Activated naive CD8-positive, alpha-beta T cell treated with anti-CD3 and anti-CD28 coated beads for 36 hours (primary cell): ENCODE measurements at places on chromosomes 5 and 9.
A peak's percentile ranks its signal among the peaks of the same experiment; 100 is the strongest.

DNA sequence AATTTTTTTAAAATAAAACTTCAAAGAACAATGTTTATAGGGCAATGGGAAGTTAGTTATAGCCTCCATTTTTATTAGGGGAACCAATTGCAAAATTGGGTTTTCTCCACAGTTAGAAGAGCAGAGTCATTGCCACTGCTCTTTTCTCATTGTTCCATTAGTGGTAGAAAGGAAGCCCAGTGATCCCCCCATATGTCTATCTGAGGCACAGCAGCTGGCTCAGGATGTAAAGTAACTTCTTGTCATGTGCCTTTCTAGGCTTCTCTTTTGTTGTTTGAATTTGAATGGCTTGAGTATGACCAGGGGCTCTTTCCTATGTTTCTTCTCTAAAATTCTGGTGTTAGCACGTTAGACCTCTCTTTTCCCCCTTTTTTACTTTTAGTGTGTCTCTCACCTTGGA, 61.2 kb downstream of the UBAP1 start:
- no peak for DNase-seq

- DNase-seq = no peak
These were observed 22.5 kb upstream of the CAMK4 start for GRCh38 chr5:111201705-111202104.

GRCh38 chr9:126342621-126343031, 16.0 kb downstream of the MVB12B start:
- no peak for DNase-seq

- DNase-seq = no peak
These were observed 614.7 kb downstream of the PRELID2 start for GRCh38 chr5:145220481-145220880.

DNA sequence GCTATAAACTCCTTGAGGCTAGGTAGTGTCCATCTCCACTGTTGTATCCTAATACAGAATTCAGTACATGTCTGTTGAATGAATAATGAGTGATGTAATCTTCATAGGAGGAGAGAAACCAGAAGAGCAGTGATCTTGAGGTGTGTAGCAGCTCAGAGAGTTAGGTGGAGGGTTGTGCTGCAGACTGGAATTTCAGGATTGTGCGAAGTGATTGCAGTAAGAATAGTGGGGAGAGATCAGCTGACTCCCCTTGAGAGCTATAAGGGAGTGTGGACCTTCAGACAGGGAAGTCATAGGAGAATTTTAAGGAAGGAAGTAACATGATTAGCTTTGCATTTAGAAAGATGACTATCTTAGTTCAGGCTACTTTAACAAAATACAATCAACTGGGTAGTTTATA, 4.4 kb downstream of the SNX24 start:
- DNase-seq = no peak

DNA sequence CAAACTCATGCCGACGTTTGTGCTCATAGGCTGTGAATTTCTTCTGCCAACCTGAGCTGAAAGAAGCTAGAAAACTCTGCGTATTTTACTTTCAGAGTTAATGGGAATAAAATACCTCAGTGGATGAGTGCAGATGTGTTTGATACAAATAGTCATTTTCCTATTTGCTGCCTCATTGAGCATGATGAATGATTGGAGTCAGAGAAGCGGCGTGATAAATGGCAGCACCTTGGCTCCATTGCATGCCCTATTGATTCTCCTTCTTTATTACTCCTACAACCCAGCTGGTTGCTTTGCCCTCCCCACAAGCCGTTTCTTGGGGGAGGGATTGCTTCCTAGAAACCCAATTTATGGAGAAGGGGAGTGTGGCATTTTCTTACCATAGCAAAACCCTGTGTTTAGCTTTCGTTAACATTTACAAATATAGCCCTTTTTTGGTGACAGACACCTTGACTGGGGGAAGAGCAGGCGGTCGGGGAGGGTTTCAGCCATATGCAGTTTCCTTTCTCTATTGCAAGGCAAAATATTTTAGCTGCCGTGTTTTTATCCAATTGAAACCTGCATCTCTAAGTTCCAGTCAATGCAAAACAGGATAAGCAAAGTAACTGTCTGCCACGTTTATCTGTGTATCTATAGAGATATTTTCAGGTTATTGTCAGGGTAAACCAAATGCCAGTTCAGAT, 93.1 kb upstream of the TBCA start:
- DNase-seq = no peak

DNA sequence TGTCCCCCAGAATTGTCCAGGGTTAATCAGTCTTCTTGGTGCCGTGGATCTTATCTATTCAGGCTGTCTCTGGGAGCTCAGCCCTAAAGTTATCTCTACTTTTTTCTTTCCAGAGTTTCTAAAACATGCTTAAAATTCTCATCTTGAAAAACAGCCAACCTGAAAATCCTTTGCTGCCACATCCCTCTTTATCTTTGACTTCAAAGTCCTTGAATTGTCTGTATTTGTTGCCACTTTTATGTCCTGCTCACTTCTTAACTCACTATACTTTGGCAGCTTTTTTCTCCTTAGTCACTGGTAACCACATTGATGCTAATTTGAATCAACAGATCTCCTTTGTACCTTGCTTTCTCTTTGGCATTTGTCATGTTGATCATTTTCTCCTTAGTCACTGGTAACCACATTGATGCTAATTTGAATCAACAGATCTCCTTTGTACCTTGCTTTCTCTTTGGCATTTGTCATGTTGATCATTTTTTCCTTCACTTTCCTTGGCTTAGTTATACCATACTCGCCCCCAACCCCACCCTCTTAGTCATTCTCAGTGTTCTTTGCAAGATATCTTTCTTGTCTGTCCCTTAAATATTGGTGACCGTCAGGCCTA, 8.5 kb downstream of the DMXL1 start:
- peak; percentile 33 for DNase-seq

GRCh38 chr9:78368236-78368635, 71.3 kb downstream of the PSAT1 start:
- DNase-seq = no peak

- DNase-seq = no peak
These were observed 58.6 kb downstream of the PCDHGC5 start for GRCh38 chr5:141547488-141547887.

- no peak for DNase-seq
These were observed 1920.3 kb upstream of the WWC1 start for GRCh38 chr5:166370928-166371690.

- DNase-seq = no peak
These were observed 11.7 kb downstream of the MPDZ start for GRCh38 chr9:13267743-13268142.

DNA sequence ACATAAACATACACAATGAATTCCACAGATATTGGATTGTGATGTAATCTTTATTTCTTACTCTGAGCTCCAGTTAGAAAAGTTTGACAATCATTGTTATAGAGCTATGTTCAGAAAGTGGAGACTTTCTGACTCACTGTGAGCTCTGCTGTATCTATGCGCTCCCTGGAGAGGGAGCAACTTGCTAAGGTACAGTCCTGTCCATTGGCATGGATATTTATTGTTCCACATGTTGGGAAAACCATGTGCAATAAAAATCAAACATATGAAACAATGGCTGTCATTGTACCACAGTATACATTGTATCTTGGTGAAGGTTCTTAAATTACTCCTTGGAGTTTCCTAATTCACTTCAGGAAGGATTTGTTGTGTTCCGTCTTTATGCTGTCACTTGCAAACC, 26.8 kb downstream of the NMRK1 start:
- DNase-seq = no peak

GRCh38 chr5:138626333-138626944, 51.2 kb upstream of the HSPA9 start:
- DNase-seq = no peak

- DNase-seq = no peak
These were observed 1793.1 kb downstream of the EFNA5 start for GRCh38 chr5:105877592-105877991.

DNA sequence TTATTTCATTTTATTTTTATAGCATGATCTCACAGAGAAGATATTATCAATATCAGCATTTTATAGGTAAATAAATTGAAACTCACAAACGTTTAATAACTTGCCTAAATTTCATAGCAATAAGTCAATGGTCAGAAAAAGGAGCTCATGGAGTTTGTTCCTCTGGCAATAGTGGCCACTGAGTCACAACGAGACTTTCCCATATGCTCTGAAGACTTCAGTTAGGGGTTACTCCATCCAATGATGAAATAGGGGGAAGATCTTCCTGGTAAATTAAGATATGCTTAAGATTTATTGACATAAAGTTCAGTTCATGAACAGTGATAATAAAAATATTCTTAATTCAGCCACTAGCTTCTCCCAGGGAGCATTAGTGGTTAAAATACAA, 43.5 kb upstream of the HTR4 start:
- DNase-seq = no peak

DNA sequence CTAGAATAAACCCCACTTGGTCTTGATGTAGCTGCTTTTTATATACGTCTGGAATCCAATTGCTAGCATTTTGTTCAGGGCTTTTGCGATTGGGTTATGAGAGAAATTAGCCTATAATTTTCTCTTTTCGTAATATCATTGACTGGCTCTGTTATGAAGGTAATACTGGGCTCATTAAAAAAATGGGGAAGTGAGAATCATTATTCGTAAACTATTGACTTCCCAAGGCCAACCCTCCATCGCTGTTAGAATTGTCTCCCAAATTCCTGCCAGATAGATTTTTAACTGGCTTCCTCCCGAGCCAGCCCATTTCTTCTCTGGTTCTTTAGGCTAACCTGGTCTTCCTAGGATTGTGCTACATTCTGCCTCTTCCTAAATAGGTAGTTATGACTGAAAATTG, 35.9 kb upstream of the GRPEL2 start:
- no peak for DNase-seq

DNA sequence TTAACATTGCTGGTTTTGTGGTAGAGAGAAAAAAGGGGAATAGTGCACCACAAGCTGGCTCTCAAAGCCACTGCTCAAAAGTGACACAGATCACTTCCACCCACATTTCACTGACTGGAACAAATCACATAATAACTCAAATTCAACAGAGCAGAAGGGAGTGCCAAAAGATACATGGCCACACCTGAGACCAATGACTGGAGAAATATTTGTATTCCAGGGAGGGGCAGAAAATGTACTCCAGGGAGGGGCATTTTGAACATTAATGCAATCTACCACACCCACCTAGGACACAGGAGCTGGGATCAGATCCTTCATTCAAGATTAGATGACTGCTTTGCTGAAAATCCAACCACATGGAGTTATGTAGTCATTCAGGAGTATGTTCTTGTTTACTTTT, 44.8 kb upstream of the ALDOB start:
- DNase-seq = no peak

DNA sequence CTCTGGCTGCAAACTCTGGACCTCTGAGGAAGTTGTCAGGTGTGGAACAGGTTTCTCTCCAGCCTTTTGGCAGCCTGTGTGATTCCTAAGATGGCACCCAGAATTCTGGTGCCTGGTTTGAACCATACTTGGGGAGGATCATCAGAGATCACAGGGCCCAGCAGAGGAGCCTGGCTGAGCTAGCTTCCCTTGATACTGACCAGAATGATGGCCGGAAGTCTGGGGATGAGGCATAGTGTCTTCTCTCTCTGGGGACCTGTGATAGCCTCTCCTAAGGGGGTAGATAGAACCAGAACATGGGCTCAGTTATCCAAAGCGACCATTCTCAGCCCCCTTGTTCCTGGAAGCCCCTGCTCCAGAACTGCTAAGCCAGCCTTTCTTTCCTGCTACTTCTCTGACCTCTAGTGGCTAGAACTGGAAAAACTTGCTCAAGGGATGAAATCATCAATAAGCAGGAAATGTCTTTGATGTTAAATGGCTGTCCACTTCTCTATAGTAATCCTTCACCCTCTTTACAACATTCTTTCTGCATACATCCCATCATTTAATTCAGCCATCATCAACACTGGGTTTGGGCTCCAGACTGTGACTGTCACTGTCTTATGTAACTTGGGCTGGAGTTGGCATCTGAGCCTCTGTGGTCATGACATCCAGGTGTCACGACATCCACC, 55.1 kb downstream of the C9orf152 start:
- no peak for DNase-seq

GRCh38 chr5:32299059-32299677, 13.6 kb downstream of the MTMR12 start:
- no peak for DNase-seq

GRCh38 chr5:139462586-139463276, at the start of gene ECSCR:
TSS of gene ECSCR (minus strand) at chr5:139462743. CDS start at chr5:139462670, 73 bp downstream.
- no peak for DNase-seq

DNA sequence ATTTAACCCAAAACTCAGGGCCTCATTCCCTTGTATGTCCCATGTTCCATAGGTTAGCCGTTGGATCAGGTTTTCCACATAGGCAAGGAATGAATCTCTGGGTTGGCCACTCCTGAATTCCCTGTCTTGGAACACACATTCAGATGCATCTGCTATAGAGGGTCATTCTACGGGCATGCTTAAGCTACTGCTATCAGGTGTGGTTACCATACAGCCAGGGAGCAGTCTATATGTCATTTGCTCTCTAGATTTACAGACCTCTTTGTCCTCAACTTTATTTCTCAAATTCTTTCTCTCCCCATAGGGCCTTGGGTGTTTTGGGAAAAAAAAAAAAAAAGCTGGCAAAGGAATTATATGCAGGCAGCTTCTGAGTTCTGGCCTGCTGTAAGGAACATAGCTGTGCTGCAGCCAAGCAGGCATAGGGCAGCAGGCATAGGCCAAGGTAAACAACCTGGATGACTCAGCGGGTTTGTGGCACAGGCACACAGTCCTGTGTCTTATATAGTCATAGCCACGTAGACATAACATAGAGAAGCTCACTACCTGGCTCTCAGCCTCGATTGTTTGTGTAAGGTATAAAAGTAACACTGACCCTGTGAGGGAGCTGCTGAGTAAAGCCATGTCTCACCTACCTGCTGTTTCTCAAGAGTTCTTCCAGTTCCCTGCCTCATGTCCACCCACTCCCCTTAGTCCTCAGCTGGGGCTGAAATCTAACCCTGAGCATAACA, 141.5 kb downstream of the OSTF1 start:
- no peak for DNase-seq

GRCh38 chr5:147098233-147098790, 136.5 kb upstream of the STK32A start:
- no peak for DNase-seq
